ENCODE measurements at places on chromosomes 16 and 17.

GRCh38 chr17:56284482-56284881 lies 131.2 kb downstream of the ANKFN1 start:
- no peak for DNase-seq

DNA sequence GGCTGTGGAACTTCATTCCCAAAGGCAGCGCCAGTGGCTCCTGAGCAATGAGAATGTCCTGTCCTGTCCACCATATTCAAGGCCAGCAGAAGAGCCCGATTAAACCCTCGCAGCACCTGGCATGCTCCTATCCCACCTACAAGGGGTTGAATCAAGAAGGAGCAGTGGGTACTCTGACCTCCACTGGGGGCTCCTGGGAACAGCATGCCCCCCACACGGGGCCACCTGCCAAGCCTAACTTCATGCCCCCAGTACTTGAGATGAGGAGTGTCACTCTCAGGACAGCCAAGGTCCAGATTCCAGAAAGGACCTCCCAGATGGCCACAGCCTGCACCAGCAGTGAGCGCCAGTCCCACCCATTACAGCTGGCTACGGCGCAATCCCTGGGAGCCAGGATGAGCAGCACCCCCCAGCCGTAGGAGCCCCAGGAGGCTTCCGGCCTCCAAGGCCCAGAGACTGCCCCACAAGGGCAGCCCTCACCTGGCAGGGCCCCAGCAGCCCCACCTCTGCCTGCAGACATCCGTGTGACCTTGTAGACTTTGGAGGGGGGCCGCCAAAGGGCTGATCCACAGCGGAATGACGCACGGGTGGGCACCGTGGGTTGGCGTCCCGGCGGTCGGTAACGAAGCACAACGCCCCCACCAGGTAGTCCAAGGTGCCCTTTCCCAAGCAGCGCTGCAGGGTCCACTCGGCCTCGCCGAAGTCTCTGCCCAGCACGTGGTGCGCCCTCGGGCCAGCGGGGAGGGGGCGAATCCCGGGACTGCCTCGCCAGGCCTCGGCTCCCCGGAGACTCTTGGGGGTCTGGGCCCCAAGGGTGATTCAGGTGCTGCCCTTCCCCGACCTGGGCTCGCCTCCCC lies 1.0 kb upstream of the MPDU1 start:
- no peak for DNase-seq

DNA sequence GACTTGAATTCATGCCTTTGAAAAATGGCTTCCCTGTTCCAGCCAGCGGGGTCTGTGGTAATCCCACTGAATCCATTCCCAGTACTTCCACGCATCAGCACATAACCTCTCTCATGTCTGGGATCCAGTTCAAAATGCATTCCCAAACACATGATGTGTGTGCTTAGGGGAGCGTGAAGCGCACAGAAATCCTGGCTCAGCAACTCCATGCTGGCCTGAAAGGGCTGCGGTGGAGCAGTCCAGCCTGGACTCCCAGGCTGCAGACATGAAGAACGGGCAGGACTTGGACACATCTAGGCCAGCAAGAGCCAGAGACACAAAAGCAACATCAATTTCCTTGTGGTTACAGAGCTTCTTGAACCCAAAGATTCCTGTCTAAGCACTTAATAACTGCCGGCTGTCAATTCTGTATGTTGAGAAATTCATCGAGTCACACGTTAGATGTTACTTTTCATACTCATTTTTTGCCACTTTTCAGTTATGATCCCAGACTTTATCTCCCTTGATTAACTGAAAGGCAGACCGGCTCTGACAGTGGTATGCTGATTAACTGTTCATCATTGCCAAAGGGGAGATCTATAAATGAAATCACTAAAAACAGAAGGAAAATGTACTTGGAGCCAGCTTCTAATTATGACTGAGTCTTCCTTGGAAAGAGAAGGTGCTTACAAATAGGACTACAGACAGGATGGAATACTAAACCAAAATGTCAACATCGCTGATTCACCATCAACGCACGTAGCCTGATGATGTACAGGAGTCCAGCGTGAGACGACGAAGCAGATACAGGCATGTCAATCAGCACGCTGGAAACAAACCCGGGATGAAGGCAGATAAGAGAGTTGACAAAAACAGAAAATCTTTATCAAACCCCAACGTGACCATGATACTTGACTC lies 23.0 kb downstream of the NSMCE1 start:
- DNase-seq: peak; percentile 63

- no peak for DNase-seq
These were observed 181.9 kb downstream of the MSI2 start for GRCh38 chr17:57438066-57438731.

- no peak for DNase-seq
These were observed 329.7 kb downstream of the ABCC12 start for GRCh38 chr16:47826070-47826469.

DNA sequence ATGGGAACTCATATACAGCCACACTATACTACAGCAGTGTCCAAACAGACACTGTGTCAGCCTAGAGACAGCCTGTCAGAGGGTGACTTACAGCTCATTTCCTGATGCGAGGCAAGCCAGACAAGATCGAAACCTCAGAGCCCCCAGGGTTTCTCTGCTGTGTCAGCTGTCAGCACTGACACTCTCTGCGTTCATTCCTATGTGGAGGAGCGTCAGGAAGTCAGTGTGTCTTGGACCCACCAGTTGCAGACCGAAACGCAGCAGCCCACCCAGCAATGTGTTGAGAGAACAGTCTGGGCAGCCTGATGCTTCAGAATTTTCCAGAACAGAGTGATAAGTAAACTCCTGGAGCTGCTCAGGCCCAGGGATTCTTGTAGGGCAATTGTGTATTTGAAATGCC lies 20.6 kb upstream of the MAPT start:
- no peak for DNase-seq

DNA sequence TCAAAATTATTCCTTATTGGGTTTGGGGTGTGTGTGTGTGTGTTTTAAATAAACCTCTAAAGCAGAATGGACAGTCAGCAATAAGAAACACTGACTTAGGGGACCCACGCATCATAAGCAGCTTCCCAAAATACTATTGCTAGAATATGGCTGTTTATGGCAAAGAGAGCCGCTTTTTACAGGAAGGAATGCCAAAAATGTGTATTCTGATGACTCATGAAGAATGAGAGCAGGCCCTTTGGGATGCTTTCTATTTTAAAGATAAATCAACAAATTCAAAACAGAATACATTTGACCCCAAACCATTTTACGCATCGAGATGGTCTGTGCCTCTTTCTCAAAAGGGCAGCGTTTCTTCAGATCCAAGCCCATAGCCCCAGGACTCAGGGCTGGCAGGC lies 37.5 kb downstream of the ARHGAP17 start:
- DNase-seq: no peak

DNA sequence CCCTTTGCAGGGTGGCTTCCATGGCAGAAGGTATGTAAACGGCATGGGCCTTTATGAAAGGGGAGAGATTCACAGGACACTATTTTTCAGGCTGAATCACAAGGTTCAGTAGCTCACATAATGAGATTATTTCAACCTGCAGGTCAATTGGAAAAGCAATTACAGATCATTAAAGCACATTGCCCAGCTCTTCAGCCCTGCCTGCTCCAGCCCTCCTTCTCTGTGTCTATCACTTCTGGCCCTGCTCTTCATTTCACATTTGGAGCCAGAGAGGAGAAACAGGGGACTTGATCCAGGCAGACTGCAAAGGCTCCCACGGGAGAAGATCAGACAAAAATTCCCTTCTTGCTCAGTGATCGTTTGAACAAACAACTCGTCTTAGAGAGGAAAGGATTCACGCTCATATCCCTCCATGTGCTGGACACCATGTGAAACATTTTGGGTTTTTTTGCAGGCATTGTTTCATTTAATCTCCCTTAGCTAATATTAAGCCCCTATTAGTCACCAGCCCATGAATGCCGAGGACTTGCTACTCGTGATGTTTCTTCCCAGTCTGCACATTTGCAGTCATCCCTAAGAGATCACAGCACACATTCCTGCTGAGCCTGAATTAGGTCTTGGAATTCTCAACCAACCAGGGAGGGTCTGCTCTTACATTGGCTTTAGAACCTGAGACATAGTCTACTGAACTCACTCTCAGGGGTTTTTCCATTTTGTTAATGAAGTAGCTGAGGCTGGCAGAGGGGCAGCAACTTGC lies 443.9 kb upstream of the CCL2 start:
- no peak for DNase-seq

GRCh38 chr17:39642291-39643074 lies 5.5 kb downstream of the STARD3 start:
- no peak for DNase-seq

- peak; percentile 83 for DNase-seq
These were observed 31.5 kb downstream of the CDK5RAP3 start for GRCh38 chr17:48002266-48002915.

Data from kidney epithelial cell (primary cell).